Coronary artery (tissue), 2 donors: ENCODE measurements at places on chromosomes 4 and X.

GRCh38 chrX:118548841-118549240, 53.2 kb downstream of the DOCK11 start:
- no peak for DNase-seq

DNA sequence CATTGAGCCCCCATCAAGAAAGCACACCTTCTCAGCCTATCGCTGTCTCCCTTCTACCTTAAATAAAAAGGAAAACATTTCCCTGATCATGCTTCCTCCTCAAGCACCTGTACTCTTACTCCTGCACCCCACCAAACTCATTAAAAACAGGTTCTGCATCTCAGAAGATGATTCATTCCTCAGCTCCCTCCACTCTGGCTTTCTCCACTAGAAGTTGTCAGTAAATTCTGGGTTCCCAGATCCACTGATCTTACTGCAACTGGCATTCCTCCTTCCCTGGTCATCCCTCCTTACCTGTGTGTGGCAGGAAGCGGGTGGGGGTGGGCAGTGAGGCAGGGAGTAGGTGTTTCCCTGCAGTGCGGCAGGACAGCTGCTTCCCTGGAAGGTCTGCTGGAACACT, 108.8 kb downstream of the GPR143 start:
- DNase-seq: no peak

GRCh38 chrX:110327336-110327735, 9.5 kb upstream of the AMMECR1 start:
- DNase-seq: no peak

GRCh38 chr4:148434075-148434773, 8.0 kb downstream of the NR3C2 start:
- DNase-seq: no peak

DNA sequence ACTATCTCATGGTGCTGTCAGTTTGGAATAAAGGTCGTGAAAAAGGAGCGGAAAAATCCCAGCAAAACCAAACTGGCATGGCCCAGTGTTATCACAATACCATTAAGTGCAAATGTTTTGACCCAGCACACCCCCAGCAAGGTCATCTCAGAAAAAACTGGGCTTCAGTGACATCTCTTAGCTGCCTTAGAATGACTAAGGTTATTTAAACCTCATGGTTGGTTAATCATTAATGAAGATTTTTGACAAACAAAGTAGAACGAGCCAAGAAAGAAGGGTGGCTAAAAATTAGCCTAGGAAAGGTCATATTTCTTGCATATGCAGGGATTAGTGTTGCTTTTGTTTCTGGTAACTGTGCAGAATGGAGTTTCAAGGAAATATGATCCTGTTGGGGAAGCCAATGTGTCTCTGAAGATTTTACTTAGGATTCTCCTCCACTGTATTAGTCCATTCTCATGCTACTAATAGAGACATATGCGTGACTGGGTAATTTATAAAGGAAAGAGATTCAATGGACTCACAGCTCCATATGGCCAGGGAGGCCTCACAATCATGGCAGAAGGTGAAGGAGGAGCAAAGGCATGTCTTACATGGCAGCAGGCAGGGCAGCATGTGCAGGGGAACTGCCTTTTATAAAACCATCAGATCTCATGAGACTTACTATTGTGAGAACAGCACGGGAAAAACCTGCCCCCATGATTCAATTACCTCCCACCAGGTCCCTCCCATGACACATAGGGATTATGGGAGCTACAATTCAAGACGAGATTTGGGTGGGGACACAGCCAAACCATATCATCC, 83.5 kb downstream of the CHRNA9 start:
- no peak for DNase-seq

GRCh38 chr4:3702561-3703221, 63.5 kb upstream of the ADRA2C start:
- DNase-seq: no peak

- DNase-seq: no peak
These were observed 950 bp upstream of the TMEM271 start for GRCh38 chr4:576991-577498.

DNA sequence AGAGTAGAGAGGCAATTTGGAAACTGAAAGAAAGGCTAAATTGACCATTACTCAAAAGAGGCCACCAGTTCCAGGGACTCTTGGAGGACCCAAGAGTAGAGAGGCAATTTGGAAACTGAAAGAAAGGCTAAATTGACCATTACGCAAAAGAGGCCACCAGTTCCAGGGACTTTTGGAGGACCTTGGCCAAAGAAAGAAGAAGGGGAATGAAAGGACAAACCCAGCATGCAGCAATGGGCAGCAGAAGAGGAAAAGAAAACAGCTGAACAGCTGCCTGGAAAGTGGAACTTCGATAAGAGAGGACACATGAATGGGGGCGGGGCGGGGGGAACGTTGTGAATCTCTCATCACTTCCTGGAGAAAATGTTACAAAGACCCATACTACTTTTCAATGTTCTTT, 80.8 kb downstream of the PALLD start:
- no peak for DNase-seq

DNA sequence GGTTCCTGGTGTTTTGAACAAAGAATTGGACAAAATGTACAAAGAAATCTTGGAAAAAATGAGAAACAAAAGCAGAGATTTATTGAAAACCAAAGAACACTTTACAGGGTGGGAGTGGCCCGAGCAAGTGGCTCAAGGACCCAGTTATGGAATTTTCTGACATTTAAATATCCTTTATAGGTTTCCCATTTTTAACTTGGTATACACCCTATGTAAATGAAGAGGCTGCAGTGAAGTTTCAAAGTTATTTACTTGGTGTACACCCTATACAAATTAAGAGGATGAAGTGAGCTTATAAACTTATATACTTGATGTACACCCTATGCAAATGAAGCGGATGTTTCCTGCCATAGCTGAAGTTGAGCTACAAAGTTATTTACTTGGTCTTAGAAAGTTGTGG, 4.7 kb downstream of the NLRP2B start:
- no peak for DNase-seq

DNA sequence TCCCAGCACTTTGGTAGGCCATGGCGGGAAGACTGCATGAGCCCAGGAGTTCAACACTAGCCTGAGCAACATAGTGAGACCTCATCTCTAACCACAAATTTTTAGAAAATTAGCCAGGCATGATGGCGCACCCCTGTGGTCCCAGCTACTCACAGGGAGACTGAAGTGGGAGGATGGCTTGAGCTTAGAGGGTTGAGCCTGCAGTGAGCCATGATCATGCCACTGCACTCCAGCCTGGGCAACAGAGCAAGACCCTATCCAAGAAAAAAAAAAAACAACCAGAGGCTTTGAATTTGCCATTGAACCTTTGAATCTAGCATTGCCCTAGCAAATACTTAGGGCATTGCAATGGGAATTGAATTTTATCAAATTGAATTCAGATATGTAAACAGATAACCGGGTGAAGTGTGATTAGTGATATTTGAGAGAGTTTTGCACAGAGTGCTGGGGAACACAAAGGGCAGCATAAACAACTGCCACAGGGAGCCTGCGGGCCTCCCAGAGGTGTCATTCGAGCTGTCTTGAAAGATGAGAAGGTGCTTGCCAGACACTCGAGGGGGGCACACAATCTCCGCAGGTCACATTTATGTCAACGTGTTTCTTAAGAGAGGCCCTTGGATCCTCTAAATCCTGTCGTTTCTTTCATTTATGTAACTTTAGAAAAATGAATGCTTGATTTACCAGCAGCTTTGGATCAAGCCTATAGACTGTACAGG, 200.3 kb downstream of the AASDH start:
- no peak for DNase-seq

DNA sequence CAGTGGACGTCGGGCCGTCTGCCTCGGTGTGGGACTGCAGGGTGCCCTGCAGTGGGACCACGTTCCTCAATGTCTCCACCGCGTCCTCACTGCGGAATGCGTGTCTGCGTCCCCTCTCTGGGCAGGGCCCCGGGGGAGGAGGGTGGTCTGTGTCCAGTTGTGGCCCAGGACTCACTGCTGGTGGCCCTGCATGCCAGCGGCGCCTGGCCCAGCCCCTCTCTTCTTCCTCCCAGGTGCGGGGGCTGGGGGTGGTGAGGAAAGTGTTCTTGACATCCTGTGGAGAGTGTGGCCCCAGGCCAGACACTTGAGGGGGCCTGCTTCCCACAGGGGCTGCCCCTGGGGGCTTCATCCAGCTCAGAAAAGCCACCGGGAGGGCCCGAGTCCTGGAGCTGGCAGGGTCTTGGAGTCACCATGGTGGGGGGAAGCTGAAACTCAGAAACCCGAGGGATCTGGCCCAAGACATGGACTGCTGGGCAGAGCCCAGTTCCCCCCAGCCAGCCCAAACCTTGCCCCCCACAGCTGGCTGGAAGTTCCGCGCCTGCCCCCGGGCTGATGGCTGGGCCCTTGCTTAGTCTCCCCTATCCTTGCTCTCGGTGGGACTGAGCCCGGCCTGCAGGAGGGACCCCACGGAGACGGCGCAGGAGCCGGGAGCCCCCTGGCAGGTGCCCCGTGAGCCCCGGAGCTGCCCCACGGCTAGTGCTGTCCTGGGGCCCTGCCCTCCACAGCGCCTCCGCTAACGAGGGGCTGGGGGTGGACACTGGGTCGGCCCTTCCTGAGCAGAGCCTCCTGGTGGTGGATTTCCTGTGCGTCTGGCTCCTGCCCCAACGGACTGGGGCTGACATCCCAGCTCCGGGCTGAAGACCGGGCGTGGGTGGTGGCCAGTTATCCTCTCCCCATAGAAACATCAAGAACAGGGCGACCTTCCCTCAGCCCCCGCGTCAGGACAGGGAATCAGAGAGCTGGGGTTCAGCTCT, 2.9 kb downstream of the DOK7 start:
- no peak for DNase-seq

DNA sequence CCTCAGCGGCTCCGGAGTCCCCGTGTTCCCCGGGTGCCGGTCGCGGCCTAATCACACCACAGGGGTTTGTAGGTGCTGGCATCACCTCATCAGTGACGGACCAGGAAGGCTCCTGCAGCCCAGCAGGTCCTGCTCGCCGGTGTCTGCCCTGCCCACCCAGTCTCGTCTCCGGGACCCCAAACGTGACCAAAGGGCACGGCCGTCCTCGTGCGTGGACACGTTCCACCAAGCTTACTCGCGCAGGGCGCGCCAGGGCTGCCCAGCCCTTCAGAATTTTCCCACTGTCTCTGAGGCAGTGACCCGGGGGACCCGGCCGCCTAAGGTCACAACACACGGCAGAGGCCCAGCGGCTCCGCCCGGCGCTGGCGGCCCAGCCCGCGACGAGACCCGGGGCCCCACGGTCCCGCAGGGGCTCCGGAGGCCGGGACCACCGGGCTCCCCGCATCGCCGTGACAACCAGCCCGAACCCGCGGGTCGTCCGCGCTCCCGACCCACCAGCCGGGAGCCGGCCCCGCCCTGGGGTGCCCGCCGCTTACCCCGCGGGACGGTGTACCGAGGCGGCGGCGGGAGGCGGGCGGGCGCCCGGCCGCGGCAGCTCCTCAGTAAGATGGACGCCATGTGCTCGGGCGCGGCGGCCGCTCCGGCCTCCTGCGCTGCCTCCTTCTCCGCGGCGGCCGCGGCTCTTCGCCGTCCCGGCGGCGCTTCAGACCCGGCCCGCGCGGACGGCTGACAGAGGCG, 454 bp downstream of the LETM1 start:
- DNase-seq: no peak

GRCh38 chrX:3550160-3550751, 163.2 kb downstream of the PRKX start:
- DNase-seq: no peak

DNA sequence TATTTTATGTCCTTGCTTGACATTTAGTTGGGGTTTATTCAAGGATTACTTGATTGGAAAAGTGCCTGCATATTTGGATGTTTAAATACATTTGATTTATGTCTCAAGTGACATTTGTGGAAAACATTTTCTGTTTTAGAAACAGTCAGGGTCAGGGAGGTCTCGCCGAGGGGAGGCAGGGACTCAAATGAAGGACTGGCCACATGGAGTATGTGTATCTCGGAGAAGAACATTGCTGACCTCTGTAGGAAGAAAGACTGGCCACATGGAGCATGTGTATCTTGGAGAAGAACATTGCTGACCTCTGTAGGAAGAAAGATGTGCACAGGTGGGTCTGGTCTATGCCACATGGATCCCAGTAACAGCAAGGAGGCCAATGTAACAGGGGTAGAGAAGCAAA, 233.6 kb downstream of the TRIML1 start:
- DNase-seq: no peak

GRCh38 chr4:112213856-112214255, 17.7 kb upstream of the AP1AR start:
- no peak for DNase-seq

GRCh38 chrX:87583679-87584078, 66.1 kb downstream of the KLHL4 start:
- DNase-seq: no peak

DNA sequence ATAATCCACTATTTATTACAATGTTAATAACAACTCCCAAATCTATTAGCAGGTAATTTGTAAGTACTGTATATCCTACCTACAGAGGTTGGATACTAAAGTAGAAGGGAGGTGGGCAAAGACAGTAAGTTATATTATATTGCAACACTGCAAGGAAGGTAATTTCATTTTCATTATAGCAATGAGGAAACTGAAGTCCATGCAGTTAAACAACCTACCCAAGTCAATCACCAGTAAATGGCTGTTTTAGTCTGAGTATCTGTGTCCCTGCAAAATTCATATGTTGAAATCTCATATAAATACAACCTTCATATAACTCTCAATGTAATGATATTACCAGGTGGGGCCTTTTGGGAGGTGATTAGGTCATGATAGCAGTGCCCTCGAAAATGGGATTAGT, 114.4 kb downstream of the SCLT1 start:
- no peak for DNase-seq

GRCh38 chr4:1277667-1278665, 11.7 kb upstream of the MAEA start:
- DNase-seq: peak; percentile 41

GRCh38 chrX:134718105-134718965, 60.1 kb upstream of the PLAC1 start:
- DNase-seq: no peak

DNA sequence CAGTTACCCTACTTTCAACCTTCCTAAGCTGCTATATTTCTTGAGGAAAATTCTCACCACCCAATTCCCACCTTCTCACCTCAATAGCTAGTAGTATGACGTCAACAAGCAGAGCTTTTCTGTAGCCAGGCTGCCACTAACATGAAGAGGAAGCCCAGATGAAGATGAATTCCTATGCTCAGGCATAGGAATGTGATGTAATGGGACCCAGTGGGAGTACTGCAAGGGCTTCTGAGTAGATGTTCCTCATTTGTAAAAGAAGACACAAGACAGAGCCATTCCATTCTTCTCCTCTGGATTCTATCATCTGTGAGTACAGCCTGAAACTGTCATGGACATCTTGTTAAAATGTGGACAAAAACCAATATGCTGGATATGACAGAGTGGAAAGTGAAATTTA, 81.6 kb upstream of the KLF3 start:
- no peak for DNase-seq
